ENCODE measurements at places on chromosomes 12 and 14.

DNA sequence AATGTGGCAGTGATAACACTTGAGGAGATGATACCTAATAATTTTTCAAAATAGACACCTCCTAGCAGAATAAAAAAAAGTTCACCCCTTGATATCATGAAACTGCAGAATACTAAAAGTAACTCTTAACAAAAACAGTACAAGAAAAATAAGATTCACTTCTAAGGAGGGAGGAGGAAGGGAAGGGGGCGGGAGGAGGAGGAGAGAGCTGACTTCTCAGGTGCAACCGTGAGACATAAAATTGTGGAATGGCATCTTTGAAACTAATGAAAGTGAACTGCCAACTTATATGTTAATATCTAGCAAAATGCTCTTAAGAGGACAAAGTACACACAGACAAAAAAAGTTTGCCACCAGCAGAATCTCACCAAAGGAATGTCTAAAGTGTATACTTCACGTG lies 115.8 kb downstream of the SCFD1 start:
- DNase-seq, result no peak

GRCh38 chr12:97875064-97875463 lies 412.5 kb downstream of the RMST start:
- no peak for DNase-seq

DNA sequence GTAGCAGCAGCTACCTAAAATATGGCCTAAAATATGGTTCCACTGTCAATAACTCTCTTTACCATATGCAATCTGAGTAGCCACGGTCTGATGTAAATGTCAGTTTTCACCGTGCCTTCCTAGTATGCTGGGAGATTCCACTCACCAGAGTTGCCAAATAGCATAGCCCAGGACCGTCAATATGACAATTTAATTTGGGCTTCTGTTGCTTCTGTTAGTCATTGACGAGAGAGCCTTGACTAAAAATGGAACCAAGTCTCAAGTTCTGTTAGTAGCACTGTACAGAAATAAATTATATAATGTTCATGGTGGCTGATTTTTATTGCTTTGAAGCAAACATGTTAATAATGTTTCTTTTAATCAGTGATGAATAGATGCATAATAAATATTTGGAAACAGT lies 348.4 kb downstream of the BCAT1 start:
- DNase-seq, result no peak

- no peak for DNase-seq
Measured at GRCh38 chr14:60655119-60655897, 6.0 kb upstream of the SIX1 start.

DNA sequence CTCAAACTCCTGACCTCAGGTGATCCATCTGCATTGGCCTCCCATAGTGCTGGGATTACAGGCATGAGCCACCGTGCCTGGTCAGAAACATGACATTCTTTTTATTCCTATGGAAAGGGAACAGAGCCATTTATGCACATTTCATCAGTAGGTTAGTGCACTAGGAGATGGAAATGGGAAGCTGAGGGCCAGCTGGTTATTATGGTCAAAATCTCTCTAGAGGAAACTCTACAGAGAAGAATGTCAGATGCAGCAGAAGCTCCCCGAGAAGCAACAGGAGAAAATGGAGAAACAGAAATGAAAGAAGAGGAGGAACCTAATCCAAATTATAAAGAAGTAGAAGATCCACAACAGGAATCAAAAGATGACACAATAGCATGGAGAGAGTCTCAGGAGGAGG lies 2.7 kb downstream of the CFAP251 start:
- DNase-seq, result peak; percentile 14

GRCh38 chr14:73723797-73724661 lies 9.8 kb upstream of the PNMA1 start:
- DNase-seq, result peak; percentile 63

DNA sequence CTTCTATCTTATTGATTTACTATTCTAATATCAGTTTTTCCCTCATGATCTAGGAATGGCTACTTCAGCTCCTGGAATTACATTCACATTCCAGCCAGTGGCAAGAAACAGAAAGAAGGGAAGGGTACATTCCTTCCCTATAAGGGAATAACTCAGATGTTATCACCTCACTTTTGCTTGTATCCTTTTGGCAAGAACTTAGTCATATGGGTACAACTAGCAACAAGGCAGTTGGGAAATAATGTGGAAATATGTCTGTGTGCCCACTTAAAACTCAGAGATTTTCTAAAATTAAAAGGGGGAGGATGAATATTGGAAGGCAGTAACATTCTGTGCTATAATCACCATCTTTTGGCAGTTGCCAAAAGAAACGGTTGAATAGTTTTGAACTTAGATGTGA lies 85.6 kb downstream of the MSRB3 start:
- no peak for DNase-seq

DNA sequence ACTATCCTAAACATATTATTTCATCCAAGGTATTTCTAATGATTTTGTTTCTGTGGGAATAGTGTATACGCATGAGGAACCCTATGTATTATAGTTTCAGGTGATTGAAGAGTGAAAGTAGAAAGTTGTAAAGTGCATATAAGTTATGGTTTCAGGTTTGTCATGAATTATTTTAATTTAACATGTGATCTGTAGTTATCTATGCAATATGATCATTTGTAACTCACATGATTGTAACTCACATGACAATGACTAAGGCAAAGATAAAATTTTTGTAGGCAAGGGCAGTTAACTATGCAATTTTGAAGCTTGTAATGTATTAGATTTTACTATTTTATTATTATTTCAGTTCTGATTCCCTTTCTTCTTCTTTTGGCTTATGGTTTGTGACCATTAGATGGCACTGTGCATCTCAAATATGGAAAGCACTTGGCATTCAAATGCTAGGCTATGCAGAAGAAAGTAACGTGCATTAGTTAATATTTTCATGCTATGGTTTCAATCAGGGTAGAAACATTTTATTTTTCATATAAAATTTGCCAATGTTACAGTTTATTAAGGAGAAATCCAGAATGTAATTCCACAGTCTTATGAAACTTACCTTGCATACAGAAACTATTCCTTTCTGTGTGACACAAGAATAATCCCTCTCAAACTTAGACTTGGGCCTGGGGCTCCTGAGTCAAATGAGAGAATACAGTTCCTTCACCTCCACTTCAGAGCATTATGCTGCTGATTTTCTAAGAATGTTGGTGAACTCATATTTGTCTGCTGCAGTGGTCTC lies 15.8 kb upstream of the TMEM30B start:
- DNase-seq, result no peak

GRCh38 chr12:96153131-96153725 lies 40.9 kb upstream of the ELK3 start:
- DNase-seq, result no peak

GRCh38 chr12:82665142-82665923 lies 21.4 kb upstream of the TMTC2 start:
- DNase-seq, result no peak

- no peak for DNase-seq
Measured at GRCh38 chr12:109757671-109758265, 44.1 kb downstream of the FAM222A start.

- no peak for DNase-seq
Measured at GRCh38 chr14:96095581-96096476, 56.7 kb downstream of the C14orf132 start.

DNA sequence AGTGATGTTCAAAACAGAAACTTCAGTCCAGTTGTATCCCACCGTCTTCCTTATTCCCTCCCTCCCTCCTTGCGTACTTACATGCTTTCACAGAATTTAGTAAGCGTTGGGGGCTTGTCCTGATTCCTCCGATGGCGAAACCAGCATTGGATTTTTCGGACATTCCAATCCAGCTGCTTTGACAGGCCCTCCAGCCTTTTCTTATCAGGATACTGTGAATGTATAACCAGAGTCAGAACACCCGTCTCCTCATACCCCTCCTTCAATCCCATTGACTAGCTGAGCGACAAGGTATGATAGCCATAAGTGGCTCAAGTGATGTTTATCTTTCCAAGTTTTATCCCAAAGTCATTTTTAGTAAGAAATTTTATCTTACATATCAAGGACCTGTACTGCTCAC lies 24.2 kb downstream of the CERS5 start:
- DNase-seq, result no peak

DNA sequence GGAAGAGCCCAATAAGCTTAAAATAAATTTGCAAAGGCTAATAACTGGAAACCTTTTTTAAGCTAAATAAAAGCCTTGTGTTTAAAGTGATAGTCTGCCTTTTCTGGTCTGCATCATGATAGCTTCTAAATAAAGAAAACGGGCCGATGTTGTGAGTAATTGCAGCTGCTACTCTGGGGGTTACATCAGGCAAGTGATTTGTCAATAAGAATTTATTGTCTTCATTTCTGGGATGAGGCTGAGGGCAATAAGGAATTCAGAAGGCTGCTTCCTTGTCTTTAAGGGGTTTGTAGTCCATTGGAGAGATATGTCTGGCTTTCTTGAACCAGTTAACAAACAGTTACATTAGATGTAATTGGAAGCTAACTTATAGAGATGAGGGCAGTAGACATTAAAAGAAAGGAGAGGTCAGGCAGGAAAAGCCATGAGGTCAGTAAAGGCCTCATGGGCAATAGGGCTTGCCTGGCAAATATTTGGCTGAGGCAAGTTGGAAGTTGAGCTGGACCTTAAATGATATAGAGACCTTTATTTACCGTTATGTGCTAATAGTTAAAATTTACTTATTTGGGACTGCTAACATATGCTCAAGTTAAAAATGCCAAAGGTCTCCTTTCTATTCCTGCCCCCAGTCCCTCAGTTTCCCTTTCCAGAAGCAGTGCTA lies 85.0 kb downstream of the CRADD start:
- no peak for DNase-seq

DNA sequence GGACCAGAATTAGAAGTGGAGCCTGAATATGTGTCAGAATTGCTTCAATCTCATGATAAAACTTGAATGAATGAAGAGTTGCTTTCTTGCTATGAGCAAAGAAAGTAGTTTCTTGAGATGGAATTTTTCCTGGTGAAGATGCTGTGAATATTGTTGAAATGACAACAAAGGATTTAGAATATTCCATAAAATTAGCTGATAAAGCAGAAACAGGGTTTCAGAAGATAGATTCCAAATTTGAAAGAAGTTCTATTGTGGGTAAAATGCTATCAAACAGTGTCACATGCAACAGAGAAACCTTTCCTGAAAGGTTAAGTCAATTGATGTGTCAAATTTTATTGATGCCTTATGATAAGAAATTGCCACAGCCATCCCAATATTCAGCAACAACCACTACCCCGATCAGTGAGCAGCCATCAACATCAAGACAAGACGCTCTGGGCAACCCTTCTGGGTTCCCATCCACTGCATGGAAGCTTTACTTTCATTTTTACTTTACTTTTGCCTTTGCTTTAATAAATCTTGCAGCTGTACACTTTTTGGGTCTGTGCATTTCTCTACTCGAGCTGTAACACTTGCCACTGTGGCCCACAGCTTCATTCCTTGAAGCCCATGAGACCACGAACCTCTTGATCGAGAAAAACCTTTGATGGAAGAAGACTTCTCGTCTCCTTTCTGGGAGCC lies 104.0 kb upstream of the SSTR1 start:
- no peak for DNase-seq

GRCh38 chr14:28373721-28374120 lies 392.9 kb upstream of the FOXG1 start:
- DNase-seq, result peak; percentile 62

DNA sequence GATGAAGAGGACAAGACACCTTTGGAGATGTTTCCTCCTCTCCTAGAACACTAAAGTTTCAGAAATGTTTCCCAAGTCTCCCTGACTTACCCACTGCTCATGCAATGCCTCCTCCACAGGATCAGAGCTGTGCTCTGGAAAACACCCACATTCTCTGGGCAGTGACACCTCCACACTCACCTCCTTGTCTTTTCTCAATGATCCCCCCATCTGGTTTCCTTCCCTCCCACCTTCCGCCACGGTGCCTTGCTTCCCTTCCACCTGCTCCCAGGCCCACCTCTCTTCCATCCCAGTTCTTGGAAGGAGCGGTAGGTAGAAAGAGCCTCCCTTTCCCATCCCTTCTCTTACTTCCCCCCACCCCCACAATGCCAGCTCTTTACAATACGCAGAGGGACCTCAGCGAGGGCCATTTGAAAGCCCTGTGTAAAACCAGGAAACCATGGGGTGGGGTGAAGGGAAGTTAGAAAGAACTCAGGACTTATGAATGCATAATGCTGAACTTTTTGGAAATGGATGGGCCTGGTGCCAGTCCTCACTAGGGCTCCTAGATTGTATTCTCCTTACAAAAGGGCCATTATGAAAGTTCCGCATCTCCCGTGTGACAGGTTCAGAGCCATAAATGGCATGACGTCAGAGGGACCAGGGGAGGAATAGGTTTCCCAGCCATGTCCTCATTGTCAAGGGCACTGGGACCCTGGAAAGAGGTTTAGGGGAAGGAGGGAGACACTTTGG lies 12.8 kb downstream of the FBLN5 start:
- DNase-seq, result no peak

DNA sequence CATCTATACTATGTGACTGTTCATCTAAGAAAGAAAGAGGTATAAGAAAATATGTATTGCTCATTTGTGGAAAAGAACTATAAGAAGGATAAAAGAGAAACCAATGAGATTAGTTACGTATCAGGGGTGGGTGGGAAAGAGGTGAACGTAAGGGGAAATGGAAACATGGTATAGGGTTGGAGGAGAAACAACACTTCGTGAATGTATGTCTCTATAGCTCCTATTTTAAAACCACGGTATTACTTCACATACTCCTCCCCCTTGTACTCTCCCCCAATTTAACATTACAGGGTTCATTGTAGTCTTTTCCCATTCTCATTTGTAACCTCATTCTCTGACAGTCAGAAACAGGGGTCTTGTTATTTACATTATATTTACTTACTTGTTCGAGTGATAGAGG lies 120.4 kb downstream of the FOXG1 start:
- no peak for DNase-seq

DNA sequence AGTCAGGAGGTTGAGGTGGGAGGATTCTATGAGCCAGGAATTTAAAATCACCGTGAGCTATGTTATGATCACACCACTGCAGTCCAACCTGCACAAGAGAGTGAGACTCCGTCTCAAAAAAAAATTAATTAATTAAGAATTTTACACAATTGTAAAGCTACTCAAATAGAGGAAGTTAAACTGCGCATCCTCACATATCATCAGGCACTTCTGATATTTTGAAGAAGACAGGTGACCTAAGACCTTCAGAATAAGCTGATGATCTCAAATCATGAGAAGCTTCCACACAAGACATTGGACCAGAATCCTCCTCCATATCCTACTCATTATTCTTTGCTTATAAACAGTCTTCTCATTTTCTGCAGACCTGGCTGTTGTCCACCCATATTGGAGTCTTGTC lies 800.9 kb downstream of the TMEM121 start:
- no peak for DNase-seq

- no peak for DNase-seq
Measured at GRCh38 chr14:101933209-101933608, 31.2 kb upstream of the DYNC1H1 start.

DNA sequence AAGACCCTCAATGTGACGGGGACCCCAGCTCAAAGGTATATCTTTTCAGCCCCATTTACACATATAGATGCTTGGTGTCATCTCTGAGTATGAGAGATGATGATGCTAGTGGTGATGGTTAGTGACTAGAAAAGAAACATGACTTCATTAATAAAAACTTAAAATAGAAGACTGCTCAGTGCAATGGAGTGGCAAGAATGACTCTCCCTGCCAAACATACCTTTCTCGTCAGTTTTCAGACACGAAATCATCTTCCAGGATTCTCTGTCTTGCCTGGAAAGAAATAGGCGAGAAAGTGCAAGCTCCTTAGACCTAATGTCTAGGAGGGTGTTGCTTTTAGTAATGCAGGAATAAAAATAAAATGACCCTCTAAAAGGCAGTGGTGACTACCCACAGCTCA lies 71.7 kb downstream of the TPH2 start:
- DNase-seq, result no peak

GRCh38 chr14:50400461-50400860 lies 3.8 kb upstream of the CDKL1 start:
- DNase-seq, result no peak

GRCh38 chr12:50397117-50397650 lies 775 bp upstream of the FAM186A start:
- no peak for DNase-seq

Data from GF-D8 (cell line).